Large intestine (tissue), 12 donors: ENCODE measurements at places on chromosomes 3 and 15.

DNA sequence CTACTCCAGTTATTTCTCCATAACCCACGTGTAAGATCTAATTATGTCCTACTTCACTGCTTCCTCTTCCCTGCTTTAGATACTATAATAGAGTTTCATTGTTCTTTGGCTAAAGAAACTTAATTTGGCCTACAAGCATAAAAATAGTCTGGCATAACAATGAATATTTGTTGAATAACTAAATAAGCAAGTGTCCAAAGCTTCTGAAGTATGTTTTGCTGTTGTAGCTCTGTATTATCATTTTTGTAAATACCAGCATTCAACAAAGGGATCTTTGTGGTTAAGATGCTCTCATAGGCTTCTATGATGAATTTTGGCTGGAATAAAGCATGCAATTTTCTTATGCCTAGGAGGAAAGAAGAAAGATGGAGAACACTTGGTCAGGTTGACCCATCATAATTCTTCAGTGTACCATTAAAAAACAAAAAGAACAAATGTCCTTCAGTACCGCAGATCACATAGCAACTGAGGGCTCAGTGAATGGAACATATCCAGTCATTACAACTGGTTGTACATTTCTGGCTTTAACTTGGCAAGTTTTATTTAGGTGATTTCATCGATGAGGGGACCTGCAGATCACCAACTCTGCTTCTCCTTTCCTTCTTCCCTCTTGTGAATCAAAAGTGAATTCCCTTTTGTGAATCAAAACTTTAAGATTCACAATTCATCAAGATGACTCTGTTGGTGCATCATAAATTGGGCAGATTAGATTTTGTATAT is 465.9 kb upstream of the TGFBR2 start:
- no peak for DNase-seq

- no peak for DNase-seq
Measured at GRCh38 chr3:113169891-113170452, 41.4 kb upstream of the BOC start.

- DNase-seq: no peak
Measured at GRCh38 chr3:21054064-21054463, 696.9 kb downstream of the ZNF385D start.

DNA sequence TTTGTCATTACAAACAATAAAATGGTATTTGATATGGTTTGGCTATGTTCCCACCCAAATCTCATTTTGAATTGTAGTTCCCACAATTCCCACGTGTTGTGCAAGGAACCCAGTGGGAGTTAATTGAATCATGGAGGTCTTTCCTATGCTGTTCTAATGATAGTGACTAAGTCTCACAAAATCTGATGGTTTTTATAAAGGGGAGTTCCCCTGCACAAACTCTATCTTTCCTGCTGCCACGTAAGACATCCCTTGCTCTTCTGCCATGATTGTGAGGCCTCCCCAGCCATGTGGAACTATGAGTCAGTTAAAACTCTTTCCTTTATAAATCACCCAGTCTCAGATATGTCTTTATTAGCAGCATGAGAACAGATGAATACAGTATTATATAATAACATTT is 15.4 kb upstream of the AADAC start:
- no peak for DNase-seq

- DNase-seq: no peak
Measured at GRCh38 chr3:127224118-127224517, 31.2 kb downstream of the PRR23E start.
